ENCODE measurements at places on chromosomes 3 and 15.
A peak's percentile ranks its signal among the peaks of the same experiment; 100 is the strongest.

DNA sequence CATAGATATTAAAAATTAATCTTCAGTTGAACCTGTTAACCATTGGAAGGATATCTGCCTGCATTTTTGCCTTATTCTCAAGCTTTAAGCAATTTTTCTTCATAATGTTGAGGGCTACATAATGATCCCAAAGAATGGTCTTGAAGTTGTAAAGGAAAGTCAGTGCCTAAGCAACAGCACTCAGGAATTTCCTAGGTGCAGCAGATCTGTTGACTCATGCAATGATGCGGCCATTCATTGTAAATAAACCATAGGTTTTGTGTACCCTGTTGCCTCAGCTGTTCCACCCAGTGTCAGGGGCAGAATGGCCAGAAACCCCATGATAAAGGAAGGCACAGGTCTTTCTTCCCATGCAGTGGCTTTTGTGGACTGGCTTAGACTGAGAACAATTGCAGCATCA lies 78.4 kb upstream of the TRIM42 start:
- DNase-seq, result no peak

- no peak for DNase-seq
Observed at GRCh38 chr15:38992506-38992905, 427.9 kb upstream of the RASGRP1 start.

GRCh38 chr3:12328837-12329462 lies 40.1 kb downstream of the PPARG start:
- no peak for DNase-seq

DNA sequence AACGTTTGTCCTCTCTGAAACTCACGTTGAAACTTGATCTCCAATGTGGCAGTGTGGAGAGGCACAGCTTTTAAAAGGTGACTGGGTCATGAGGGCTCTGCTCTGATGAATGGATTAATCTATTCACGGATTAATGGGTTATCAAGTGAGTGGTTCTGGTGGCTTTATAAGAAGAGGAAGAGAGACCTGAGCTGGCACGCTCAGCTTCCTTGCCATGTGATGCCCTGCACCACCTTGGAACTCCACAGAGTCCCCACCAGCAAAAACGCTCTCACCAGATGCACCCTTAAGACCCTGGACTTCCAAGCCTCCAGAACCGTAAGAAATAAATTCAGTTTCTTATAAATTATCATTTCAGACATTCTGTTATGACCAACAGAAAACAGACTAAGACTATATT lies 2.6 kb downstream of the PPP1R2 start:
- DNase-seq, result peak; percentile 48

DNA sequence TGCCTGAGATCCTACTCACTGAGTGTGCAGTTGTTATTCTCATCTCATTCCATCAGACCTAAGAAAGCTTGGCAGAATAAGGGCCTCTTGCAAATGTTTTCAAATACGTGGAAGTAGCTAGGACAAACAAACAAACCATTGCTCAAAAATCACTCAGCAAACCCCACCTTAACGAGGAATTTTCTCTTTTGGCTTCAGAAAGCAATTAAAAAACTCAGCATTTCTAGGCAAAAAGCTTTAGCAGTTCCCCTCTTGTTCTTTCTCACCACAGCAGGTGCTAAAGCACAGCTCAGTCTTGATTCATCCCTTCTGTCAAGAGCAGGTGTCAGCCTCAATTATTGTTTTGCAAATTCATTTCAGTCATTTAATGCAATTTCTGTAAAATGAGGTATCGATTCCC lies 58.6 kb upstream of the NUDT16 start:
- no peak for DNase-seq

- DNase-seq, result no peak
Observed at GRCh38 chr3:144033240-144033589, 61.6 kb downstream of the DIPK2A start.

DNA sequence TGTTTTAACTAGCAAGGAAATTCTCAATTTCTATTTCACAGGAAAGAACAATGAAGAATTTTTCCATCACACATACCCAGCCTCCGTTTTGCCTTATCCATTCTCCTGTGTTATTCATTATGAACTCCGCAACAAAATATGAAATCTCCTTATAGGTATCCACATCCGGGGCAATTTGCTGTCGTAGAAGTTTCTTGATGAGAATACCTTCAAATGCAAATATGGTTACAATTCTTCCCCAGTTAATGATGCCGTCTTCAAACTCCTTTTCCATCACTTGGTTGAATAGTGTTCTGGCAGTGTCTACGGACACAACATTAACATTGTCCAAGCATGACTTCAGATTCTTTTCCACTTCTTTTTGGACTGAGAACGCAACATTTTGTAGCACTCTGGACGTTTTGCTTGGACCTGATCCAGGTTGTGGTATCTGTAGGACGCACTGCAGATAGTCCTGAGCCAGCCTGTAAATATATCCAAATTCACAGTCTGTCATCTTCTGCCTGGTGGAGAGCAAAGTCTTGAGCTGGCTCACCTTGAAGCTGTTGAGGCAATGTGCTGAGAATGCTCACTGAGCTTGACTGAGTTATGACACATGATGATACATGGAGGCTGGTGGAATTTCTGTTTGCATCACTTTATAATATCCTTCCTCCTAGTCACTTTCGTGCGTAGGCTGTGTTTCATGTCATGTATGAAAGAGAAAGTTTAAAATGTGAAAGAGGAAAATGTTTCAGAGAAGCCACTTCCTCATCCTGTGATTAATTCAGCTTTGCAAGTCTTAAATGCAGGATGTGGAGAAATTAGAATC lies at the start of gene BCL2A1:
Gene BCL2A1, minus strand, starts transcription at position 573 of the 811 bp plus-strand sequence. Its CDS starts 77 bp downstream, at position 496.
- peak; percentile 51 for DNase-seq

GRCh38 chr3:156218353-156218744 lies 98.0 kb downstream of the KCNAB1 start:
- no peak for DNase-seq

- no peak for DNase-seq
Observed at GRCh38 chr3:11956781-11957180, 47.4 kb upstream of the SYN2 start.

DNA sequence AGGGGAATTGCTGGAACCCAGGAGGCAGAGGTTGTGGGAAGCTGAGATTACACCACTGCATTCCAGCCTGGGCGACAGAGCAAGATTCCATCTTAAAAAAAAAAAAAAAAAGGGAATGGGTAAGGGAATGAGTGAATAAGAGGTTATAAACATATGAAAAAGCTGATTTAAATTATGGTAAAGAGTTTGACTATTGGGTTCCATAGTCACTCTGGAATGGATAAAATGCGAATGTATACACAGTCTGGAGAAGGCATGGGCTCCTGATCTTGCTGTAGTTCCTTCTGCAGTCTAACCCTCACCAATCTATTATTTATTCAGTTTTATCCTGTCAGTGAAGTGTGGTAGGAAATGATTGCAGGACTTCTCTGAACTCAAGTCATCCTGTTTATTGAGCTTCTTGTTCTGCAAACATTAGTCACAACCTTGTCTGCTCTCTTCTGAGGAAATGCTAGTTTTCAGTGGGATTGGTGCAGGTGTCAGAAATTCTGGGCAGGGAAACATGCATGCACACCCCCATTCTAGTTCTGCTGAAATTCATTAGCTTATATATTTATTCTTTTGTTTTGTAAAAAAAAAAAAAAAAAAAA lies 190.9 kb upstream of the CFAP20DC start:
- no peak for DNase-seq

DNA sequence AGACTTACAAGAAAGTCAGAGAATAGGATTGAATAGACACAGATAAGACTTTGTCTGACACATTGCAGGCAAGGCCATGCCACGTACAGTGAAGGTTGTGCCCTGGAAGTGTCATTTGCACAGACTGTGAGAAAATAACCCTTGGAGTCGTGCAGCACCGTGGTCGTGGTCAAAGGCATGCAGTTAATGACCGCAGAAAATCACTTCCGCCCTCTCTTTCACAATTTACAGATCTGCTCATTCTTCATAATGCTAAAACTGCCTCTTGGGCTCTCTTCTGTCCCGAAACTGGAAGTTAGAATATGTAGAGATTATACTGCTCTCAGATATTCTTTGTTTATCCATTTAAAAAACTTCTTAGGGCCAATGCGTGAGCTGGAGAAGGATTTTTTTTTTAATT lies 73.2 kb upstream of the CTXND1 start:
- DNase-seq, result no peak

DNA sequence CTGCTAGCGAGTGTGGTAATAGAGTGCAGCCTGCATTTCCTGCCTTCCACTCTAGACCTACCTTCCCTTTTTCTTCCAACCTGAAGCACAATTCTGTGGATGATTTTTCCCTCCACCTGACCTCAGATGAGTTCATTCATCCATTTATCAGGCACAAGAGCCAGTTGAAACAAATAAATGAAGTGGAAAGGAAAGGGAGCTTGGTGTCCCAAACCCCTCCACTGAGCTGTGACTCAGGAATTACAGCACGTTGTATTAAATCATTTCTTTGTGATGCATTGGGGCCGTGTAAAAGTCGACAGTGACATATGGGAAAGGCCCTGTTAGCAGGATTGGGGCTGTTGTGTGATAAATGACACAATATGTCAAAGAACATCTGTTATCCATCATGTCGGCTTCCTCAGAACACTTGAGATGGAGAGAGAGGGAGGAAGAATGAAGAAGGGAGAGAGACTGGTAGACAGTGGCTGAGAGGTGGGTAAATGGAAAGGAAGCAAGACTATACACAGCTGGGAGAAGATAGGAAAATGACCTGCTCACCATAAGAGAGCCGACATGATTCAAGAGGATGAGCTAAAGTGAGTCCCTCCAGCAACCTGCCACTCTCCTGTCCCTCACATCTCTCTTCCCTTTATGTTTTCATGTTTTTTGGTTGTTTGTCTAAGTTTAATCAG lies 366.0 kb downstream of the AGBL1 start:
- DNase-seq, result no peak

DNA sequence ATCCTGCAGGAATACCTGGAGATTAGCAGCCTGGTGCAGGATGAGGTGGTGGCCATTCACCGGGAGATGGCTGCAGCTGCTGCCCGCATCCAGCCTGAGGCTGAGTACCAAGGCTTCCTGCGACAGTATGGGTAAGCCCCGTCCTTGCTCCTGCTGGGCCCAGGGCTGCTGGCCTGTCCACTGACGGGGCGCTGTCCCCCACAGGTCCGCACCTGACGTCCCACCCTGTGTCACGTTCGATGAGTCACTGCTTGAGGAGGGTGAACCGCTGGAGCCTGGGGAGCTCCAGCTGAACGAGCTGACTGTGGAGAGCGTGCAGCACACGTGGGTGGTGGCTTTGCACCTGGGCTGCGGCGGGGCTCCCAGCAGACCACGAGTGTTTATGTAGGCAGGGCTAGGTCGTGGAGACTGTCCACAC lies 5.0 kb downstream of the FES start:
- no peak for DNase-seq

GRCh38 chr3:133890972-133891644 lies 4.6 kb downstream of the RAB6B start:
- DNase-seq, result no peak

- no peak for DNase-seq
Observed at GRCh38 chr3:98731720-98732285, 31.3 kb upstream of the ST3GAL6 start.

GRCh38 chr3:23740517-23740965 lies 65.2 kb upstream of the UBE2E1 start:
- DNase-seq, result peak; percentile 51

- DNase-seq, result no peak
Observed at GRCh38 chr15:71885390-71885789, 75.0 kb downstream of the NR2E3 start.

- no peak for DNase-seq
Observed at GRCh38 chr3:123396171-123397049, 52.5 kb downstream of the ADCY5 start.

DNA sequence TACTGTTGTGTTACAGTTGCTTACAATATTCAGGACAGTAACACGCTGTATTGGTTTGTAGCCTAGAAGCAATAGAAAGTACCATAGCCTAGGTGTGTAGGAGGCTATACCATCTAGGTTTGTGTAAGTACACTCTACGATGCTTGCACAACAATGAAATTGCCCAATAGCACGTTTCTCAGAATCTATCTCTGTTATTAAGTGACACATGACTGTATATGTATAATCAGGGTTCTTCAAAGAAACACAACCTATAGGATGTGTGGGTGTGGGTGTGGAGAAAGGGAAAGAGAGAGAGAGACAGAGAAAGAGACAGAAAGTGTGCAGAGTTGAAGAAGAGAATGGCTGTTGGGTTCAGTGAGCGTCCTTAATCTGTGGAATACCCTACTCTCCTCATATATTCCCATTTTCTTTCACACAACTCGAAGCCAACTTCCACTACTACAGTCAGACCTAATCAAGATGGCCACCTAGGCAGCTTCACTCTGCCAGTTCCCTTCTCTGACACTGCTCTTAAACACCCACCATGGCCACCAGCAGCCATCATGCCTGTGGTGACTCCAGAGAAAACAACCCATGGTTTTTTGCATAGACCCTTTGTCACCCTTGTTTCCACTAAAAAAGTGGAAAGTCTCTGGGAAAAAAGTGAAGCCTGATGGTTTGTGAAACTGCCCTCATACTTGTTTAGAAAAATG lies 5.8 kb upstream of the PPP4R2 start:
- DNase-seq, result no peak

DNA sequence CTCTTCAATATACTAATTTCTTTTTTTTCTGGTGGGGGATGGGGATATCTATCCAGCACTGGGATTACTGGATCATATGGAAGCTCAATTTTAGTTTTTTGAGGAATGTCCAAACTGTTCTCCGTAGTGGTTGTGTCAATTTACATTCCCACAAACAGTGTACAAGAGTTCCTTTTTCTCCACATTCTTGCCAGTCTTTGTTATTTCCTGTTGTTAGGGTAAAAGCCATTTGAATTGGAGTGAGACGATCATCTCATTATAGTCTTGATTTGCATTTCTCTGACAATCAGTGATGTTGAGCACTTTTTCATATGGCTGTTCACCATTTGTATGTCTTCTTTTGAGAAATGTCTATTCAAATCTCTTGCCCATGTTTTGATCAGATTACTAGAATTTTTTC lies 12.8 kb upstream of the WDR49 start:
- no peak for DNase-seq

DNA sequence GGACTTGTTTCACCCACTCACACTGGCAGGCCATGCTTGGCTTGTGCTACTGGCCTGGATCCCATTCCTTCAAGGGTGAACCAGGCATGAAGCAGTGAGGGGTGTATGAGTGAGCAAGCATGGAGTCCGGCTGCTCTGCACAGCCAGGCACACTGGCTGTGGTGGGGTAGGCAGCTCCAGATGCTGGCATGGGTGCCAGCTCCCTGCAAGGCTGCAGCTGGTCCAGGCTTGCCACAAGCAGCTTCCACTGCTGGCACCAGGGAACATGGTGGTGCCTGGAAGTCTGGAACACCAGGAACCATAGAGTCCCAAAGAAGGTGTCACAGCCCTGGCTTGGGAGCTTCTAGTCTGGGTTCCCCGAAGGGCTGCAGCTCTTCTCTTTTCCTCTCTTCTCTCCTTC lies 395.1 kb downstream of the UNC13C start:
- no peak for DNase-seq

GRCh38 chr3:20811631-20812030 lies 625.6 kb upstream of the SGO1 start:
- no peak for DNase-seq

All from OCI-LY7 (cell line).